ENCODE measurements at places on chromosomes 12 and 14. TPM values are rescaled to one million over a fixed set of nuclear protein-coding genes. Genes with fewer than 3 reads are reported as not detected.

NFATC4 gene
- total RNA-seq, result 223 TPM

RPL10L gene
- not detected for total RNA-seq

CIROP gene
- total RNA-seq, result not detected

PLEKHG7 gene
- not detected for total RNA-seq

MGP gene
- total RNA-seq, result 74.1 TPM

PTPRO gene
- 1.8 TPM for total RNA-seq

DNA sequence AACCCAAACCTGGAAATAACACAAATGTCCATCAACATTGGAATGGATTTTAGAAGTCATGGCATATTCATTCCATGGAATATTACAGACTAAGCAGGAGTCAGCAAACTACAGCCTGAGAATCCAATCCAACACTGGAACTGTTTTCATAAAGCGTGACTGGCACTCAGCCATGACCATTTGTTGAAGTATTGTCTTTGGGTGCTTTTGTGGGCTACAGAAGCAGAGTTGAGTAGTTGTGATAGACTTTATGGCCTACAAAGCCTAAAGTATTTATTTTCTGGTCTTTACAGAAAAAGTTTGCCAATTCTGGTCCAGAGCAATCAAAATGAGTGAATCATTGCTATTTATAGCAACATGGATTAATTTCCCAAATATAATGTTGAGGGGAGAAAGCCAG is 34.5 kb upstream of the FRS2 start:
- no peak overlapping the region for H3K27ac ChIP-seq
- H3K36me3 ChIP-seq, result no peaks in the 10 kb centered on the region
- H3K4me1 ChIP-seq, result peaks cover 15% of the 10 kb centered on the region
- no peak for DNase-seq

DNA sequence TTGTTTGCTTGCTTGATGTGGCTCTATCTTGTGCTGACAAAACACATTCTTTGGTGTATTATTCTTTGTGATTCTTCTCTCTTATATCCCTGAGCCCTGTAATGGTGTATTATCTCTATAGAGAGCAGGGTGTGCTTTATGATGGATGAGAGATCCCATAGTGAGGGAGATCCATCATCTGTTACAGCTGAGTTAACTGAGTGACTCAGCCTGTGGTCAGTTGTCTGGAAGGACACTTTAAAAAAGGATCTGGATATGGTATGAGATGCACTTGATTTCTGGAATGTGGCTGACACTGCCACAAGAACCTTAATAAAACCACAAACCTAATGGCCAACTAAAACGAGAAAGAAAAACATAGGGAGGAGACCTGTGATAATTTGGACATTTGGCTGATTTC is 461.4 kb upstream of the SYT1 start:
- H3K4me1 ChIP-seq, result peaks cover 7% of the 10 kb centered on the region
- no peak for DNase-seq
- no peaks in the 10 kb centered on the region for H3K36me3 ChIP-seq
- no peak overlapping the region for H3K27ac ChIP-seq
- H3K27me3 ChIP-seq, result peaks cover 5% of the 10 kb centered on the region
- no peak overlapping the region for H3K4me3 ChIP-seq

- H3K27me3 ChIP-seq, result peaks cover 16% of the 10 kb centered on the region
- no peaks in the 10 kb centered on the region for H3K36me3 ChIP-seq
- no peak overlapping the region for H3K27ac ChIP-seq
- H3K4me3 ChIP-seq, result no peak overlapping the region
- no peak for DNase-seq
Measured at GRCh38 chr14:92404018-92404417, 81.1 kb downstream of the SLC24A4 start.

DNA sequence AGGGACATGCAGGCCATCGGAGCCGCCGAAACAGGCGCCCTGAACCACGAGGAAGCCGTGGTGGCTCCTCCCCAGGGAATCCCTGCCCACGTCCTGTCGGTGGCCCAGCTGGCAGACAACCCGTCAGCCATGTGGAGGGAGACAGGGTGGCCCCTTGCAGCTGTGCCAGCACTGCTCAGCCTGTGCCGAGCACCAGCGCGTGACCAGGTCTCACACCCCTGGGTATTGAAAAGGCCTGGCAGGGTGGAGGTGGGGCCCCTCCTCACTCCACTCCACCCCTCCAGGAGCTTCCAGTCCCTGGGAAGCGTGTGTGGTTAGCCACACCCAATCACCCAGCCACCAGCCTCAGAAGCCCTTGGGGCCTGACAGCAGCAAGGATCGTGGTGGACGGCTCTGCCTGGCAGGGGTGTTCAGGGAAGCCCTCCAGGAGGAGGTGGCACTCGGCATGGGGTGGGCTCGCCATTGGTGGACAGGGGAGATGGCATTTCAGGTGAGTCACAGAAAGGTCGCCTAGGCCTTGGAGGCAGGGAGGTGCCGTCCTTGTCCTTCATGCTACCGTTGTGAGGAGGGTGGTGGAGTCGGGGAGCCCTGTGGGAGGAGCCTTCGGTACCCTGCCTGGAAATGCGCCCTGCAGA is 12.3 kb upstream of the DLK1 start:
- no peak overlapping the region for H3K4me3 ChIP-seq
- H3K27ac ChIP-seq, result no peak overlapping the region
- peaks cover 12% of the 10 kb centered on the region for H3K27me3 ChIP-seq

GRCh38 chr12:90428881-90429280 is 526.1 kb downstream of the CCER1 start:
- H3K4me1 ChIP-seq, result no peaks in the 10 kb centered on the region
- peaks cover under 1% of the 10 kb centered on the region for H3K36me3 ChIP-seq
- DNase-seq, result no peak
- no peaks in the 10 kb centered on the region for H3K27me3 ChIP-seq

- peaks cover 17% of the 10 kb centered on the region for H3K27me3 ChIP-seq
- no peak for DNase-seq
- H3K27ac ChIP-seq, result no peak overlapping the region
- H3K4me1 ChIP-seq, result no peaks in the 10 kb centered on the region
- H3K36me3 ChIP-seq, result no peaks in the 10 kb centered on the region
Measured at GRCh38 chr14:92890830-92891588, 31.9 kb upstream of the CHGA start.

GRCh38 chr14:71286126-71286525 is 378.9 kb downstream of the PCNX1 start:
- peaks cover 8% of the 10 kb centered on the region for H3K27me3 ChIP-seq
- no peak overlapping the region for H3K4me3 ChIP-seq
- no peaks in the 10 kb centered on the region for H3K36me3 ChIP-seq

- H3K4me1 ChIP-seq, result peaks cover 7% of the 10 kb centered on the region
- no peaks in the 10 kb centered on the region for H3K36me3 ChIP-seq
- no peak overlapping the region for H3K4me3 ChIP-seq
Measured at GRCh38 chr14:44383636-44384035, 123.4 kb downstream of the FSCB start.

GRCh38 chr14:71138448-71139293 is 231.4 kb downstream of the PCNX1 start:
- H3K36me3 ChIP-seq, result no peaks in the 10 kb centered on the region
- H3K4me3 ChIP-seq, result no peak overlapping the region
- no peaks in the 10 kb centered on the region for H3K27me3 ChIP-seq

- H3K4me1 ChIP-seq, result no peaks in the 10 kb centered on the region
- H3K27ac ChIP-seq, result no peak overlapping the region
- no peaks in the 10 kb centered on the region for H3K36me3 ChIP-seq
- peaks cover 19% of the 10 kb centered on the region for H3K27me3 ChIP-seq
- DNase-seq, result no peak
Measured at GRCh38 chr12:32947206-32948067, 50.9 kb upstream of the PKP2 start.

- peaks cover 14% of the 10 kb centered on the region for H3K36me3 ChIP-seq
- H3K27ac ChIP-seq, result peak overlapping the region; percentile 20
- H3K4me1 ChIP-seq, result peaks cover 27% of the 10 kb centered on the region
- DNase-seq, result no peak
Measured at GRCh38 chr12:49014547-49014946, 4.0 kb downstream of the PRKAG1 start.
